ENCODE measurements at places on chromosomes 12 and 14.
A peak's percentile ranks its signal among the peaks of the same experiment; 100 is the strongest.

DNA sequence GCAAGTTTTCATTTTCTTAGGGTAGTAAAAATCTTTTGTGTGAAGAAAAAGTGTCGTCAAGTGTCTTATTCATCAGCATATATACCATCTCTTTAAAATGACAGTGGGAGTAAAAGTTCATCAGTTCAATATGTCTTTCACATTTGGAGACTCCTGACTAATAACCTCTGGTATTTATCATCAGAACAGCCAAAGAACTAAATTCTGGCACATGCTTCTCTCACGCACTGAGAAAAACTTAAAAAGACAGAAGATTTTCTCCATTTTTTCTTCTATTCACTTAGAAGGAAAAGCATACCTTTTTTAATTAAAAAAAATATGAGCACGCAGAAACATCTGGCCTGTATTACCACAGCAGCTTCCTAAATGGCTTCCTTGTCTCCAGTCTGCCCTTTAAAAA lies 265.7 kb downstream of the AKAP6 start:
- no peak for DNase-seq

GRCh38 chr12:3155702-3156370 lies 78.7 kb downstream of the TSPAN9 start:
- DNase-seq: no peak

DNA sequence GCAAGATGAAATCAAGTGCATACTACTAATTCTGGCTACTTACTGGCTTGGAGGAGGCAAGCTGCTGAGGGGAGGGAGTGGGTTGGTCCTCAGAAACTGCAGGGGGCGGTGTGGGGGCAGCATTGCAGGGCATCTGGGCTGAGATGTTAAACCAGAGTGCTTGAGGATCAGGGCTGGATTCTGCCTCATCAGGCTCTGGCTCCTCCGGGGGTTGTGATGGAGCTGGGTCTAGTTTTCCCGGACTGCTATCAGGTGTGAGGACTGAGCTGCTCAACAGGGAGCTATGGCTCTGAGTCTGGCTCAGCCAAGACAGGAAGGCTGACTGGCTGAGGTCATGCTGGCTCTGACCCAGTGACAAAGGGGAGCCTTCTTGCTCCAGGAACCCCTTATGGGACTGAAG lies 28.6 kb downstream of the BAZ2A start:
- DNase-seq: no peak

- DNase-seq: no peak
Observed at GRCh38 chr12:54762390-54762789, 91.9 kb upstream of the MUCL1 start.

GRCh38 chr14:42703501-42703900 lies 1096.8 kb downstream of the LRFN5 start:
- no peak for DNase-seq

- DNase-seq: no peak
Observed at GRCh38 chr14:92968291-92969020, 45.5 kb downstream of the CHGA start.

DNA sequence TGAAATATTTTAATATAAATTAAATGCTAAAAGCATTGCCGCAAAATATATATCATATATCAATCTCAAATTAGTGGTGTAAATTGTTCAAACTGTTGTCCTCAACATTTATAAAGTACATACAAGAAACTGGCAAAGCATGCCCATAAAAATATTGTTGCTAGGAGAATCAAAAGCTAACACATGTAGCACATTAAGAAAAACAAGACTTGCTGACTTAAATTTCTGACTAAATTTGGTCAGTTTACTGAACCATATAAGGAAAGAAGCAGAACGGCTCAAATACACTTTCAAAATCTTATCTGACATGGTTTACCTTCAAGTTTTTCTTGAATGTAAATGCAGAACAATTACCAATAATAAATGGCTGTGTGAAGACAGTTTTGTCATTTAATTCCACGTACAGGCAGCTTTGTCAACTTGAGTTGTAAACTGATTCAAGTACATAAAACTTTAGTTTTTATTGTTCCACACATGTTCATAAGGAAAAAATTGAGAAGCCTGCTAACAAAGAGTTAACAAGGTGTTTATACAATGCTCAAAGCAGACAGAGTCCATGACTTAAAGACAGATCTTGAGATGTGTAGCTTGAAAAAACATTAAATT lies 50.4 kb downstream of the PPP1R12A start:
- DNase-seq: no peak

DNA sequence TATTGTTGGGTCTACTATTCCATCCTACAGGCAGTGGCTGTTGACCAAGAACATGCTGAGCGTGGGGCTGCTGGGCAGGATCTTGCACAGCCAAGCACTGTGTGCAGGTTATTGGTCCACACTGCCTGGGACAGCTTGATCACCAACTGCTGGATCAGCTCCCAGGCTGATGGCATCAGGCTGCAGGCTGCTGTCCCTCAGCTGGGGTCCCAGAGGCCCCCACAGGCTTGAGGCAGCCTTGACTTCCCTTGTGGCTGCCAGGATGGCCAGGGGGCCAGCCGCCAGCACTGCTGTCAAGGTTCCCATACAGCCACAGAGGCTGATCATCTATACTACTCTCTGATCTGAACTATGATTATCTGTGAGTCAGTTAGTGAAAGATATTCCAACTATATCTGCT lies 9.8 kb downstream of the OR2AP1 start:
- DNase-seq: no peak

- no peak for DNase-seq
Observed at GRCh38 chr12:95962222-95962621, 19.1 kb downstream of the AMDHD1 start.

GRCh38 chr12:27964123-27964522 lies 8.4 kb downstream of the PTHLH start:
- no peak for DNase-seq

DNA sequence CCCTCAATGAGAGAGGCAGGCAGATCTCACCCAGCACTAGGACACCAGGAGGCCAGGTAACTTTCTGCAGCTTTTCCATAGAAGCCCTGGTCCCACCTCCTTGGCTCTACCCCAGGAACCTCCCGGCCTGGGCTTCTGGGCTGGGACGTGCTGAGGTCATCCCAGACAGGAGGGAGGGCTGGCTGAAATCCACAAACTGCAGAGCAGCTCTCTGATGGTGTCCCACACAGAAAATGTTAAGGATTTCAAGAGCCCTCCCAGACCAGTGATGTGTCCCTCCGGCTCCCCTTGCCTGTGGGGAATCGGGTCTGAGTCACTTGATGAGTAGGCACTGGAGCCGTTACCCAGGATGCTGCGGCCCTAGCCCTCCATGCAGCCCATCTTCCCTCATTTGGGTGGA lies 124.1 kb downstream of the ESRRB start:
- no peak for DNase-seq

DNA sequence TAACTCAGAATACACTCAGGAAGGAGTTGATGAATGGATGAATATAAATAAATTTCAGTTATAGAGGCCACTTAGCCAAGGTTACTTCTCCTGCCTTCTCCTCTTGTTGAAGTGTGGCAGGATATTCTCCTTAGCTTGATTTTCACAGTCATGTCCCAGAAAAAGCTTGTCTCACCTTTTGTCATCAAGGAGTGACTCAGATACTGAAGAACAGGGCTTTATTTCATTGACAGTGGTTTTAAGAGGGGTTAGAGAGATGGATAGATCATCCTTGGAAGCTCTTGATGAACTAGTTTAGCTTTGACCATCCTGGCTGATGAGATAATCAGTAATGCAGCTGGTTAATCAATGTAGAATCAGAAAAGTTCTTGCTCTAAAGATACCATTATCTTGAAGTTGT lies 35.0 kb upstream of the CFAP54 start:
- no peak for DNase-seq

DNA sequence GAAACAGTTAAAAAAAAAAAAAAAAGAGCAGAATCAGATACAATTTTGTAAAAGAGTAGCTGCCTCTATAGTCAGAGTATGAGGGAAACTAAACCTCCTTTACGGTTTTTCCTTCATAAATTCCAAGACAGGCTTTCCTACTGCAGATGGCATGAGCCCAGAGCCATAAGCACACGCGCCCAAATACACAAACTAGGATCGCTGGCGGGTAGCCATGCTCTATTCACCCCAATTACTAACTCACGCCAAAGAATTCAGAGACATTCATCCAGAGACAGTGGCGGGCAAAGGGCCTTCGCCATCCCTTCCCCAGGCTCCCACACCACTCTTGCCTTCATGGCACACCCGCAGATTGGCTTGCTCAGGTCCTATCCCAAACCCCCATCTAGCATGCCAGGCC lies 48.2 kb downstream of the MOK start:
- DNase-seq: no peak

- no peak for DNase-seq
Observed at GRCh38 chr12:67154901-67155300, 114.3 kb upstream of the CAND1 start.

GRCh38 chr14:77039285-77040058 lies 11.0 kb upstream of the IRF2BPL start:
- DNase-seq: no peak

DNA sequence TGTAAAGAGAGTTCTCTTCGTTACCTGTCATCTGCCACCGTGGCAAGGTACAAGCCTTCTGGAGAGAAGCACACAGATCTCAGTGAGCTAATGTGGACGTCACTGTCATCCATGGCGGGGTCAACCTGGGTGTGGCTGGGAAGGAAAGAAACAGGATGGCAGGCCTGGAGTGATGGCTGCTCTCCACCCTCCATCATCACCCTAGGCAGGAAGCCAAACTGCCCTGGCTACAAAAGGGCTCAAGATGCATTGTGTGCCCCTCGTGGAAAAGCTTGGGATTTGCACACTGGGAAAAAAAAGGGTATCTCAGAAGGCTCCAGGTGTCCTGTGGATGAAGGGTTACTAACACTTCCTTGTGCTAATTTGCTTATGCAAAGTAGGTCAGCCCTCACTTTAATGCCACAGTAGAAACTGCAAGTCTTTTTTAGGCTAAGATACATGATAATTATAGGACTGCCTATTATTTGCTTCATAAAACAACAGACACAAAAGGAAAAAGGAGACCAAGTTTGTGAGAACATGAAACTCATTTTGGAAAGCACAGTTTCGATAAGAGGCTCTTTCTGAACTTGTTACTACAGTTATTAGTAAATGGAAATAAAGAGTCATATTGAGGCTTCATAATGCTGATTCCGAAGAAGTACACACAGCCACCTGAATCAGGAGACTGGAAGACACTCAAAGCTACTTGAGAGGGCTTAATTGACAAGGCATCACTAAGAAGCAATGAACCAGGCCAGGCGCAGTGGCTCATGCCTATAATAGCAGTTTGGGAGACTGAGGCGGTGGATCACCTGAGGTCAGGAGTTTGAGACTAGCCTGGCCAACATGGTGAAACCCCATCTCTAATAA lies 18.9 kb downstream of the RFC5 start:
- no peak for DNase-seq

- no peak for DNase-seq
Observed at GRCh38 chr12:49909826-49910225, 6.1 kb upstream of the FAIM2 start.

DNA sequence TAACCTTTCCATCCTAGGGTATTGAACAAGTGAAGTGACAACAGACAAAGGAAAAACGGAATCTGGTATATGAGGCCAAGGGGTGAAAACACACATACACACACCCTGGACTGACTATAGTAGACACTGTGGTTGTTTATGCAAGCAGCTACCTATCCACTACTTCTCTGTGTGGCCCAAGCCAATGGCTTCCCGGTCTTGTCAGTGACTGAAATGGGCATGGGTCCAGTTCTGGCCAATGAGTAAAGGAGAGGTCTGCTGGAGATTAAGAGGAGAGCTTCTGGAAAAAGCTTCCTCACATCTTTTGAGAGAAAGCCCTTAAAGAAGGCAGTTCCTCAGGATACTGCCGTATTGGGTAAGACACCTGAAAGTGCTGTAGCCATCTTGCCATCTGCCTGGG lies 19.3 kb downstream of the MBIP start:
- DNase-seq: no peak

DNA sequence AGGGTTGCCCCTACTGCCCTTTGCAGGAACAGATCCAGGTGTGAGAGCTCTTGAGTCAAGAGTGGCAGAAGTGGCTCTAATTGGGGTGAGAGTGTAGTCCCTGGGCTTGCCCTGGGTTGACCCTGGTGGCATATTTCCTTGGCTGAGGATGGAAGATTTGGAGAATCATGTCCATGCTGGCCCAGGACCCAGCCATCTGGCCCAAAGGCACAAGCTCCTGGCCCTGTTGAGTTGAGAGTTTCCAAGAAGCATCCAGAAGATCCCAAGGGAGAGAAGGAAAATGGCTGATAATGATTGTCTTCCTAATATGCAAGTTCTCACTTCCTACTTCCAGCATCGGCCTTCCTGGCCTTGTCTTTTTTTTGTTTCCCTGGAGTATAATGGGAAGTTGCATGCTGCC lies 55.5 kb upstream of the SRSF5 start:
- peak; percentile 43 for DNase-seq

- DNase-seq: no peak
Observed at GRCh38 chr14:51666070-51666469, 14.4 kb downstream of the FRMD6 start.

DNA sequence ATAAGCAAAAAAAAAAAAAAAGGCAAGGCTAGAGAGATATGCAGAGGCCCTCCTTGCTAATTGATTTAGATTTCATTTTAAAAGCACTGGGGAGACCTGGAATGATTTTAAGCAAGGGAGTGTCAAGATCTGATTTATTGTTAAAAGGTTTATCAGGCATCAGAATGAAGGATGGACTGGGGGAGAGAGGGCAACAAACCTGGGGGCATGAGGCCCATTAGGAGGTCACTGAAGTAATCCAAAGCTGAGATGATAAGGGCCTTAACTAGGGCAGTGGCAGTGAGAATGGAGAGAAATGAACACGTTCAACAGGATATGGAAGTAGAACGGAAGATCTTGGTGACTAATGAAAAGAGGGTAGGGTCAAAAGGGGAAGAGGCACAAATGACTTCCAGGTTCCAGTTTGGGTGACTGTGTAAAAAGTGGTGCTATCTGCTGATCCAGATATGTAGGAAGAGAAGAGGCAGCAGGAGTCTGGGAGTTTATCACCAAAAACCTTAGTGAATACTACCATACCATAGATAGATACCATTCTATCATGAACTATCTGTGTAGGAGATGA lies 24.0 kb downstream of the KITLG start:
- DNase-seq: no peak

GRCh38 chr12:88643685-88644084 lies 63.4 kb upstream of the KITLG start:
- no peak for DNase-seq

- DNase-seq: no peak
Observed at GRCh38 chr14:76961631-76962302, 66.7 kb downstream of the IRF2BPL start.

GRCh38 chr14:53278602-53279506 lies 125.7 kb upstream of the DDHD1 start:
- DNase-seq: no peak

All from NCI-H2171 (cell line).